ENCODE measurements at places on chromosomes 2 and 18.
A peak's percentile ranks its signal among the peaks of the same experiment; 100 is the strongest.

DNA sequence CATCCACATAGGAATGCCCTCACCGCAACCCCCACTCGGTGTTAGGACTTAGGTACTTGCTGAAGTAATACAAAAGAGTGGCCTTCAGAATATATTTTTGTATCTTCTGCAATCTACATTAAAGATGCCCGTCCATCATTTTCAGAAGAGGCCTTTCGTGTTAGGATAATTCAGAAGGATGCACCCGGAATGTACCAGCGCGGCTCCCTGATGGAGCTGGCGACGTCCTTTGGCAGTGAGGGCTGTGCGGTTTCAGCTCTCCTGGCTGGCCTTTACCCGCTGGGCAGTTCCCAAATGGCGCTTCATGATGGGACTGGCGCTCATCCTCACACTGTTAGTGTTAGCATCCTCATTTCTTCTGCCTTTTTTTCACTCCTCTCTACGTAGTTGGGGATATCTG lies 15.3 kb downstream of the TWIST2 start:
- no peak for DNase-seq

- no peak for DNase-seq
Measured at GRCh38 chr18:25646971-25647370, 295.0 kb upstream of the ZNF521 start.

- DNase-seq: no peak
Measured at GRCh38 chr18:63905361-63905760, 2.4 kb upstream of the SERPINB10 start.

DNA sequence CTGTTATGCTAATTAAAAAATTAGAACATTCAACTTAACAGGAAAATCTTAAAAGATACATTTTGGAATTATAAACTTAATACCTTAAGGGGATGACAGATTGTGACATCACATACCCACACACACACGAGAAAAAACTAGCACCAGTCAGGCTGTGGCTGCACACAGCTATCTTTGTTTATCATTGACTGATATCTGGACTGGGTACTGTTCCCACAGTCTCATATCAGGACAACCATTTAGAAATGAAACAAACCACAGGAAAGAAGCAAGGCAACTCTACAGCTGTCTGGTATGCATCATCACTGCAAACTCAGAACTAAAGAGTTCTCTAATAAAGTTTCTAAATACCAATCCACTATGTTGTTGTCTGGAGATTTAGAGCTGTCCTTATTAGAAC lies 210.9 kb upstream of the SMAD7 start:
- peak; percentile 4 for DNase-seq

GRCh38 chr2:126715576-126716406 lies 59.8 kb downstream of the GYPC start:
- no peak for DNase-seq

DNA sequence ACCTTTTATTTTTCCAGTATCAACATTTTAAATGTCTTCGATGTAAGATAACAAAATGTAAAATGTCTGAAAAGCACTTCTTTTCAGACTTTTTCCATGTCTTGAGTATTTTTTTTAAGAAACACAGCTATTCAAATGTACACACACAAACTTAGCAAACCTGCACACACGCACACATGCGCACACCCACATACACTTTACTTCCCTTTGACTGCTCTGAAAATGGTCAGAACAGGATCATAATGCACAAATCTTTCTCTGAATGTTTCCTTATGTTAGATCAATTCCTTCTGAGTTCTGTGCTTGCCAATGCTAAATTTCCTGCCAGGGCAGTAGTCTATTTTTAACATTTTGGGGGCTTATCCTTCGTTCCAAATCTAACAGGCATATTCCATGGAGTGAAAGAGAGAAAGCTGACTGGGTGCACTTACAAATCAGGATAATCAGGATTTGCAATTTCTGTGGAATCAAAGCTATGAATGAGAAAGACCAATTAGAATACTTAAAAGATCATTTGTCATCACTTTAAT lies 136.3 kb downstream of the ZEB2 start:
- no peak for DNase-seq

GRCh38 chr2:68045342-68045741 lies 17.5 kb downstream of the C1D start:
- peak; percentile 49 for DNase-seq

DNA sequence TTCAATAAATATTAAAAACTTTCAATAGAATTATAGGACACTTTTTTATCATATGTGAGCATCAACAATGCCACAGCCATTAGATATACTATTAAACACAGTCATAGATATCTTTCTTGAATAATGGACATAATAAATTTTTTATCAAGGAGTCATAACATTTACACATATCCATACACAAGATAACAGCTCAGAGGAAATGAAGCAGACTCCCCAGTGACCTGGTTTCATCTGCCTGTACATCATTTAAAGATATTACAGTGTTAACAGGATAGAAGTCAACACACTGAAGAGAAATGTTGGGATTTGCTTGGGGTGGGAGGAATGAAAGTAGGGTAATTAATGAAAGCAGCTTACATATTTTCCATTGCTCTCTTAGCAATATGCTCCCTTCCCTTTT lies 5.1 kb downstream of the SCG2 start:
- no peak for DNase-seq

GRCh38 chr2:203730076-203730729 lies 23.8 kb downstream of the CD28 start:
- DNase-seq: no peak

DNA sequence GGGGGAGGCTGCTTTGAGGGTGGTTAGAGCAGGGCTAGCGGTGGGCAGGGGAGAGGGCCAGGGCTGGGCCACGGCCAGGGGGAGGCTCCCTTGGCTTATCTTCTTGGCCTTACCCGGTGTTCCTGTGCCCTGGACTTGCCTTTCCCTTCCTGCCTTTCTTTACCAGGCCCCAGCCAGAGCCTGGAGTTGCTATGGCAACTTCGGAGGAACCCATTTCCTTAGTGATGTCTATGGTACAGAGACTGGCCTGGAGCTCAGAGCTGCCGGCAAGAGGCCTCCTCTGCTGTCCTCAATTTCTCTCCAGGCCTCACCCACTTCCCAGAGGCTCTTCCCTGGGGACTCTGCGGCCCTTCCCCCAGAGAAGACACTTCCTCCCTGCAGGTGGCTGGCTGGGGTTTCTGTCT lies 11.5 kb downstream of the SPEG start:
- peak; percentile 70 for DNase-seq

DNA sequence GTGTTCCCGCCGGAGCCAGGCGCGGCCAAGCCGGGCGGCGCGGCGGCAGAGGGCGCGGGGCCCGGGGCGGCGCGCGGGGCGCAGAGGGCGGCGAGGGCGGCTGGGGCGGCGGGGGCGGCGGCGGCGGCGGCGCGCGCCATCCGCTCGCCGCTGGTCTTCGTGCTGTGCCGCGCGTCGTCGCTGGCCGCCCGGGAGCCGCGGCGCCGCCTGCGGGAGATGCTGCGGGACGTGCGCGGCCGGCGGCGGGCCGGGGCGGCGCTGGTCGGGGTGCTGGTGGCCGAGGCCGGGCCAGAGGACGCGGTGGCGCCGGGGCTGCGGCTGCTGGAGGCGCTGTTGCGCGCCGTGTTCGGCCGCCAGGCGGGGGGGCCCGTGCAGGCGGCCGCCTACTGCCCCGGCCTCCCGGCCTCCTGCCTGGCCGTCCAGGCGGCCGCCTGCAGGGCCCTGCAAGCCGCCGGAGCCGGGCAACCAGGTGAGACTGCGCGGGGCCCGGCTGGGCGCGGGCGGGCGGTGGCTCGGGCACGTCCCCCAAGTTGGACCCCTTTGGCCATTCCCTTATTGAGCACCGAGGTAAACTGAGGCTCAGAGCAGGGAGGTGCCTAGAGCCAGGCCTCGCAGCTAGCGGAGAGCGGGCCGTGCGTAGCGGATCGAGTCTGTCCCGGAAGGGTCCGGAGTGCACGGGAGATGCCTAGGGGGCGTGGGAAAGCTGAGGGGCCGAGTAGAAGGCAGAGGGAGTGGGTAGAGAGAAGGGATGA lies 584 bp downstream of the C2orf72 start:
- peak; percentile 70 for DNase-seq

GRCh38 chr2:201472411-201472810 lies 20.9 kb downstream of the STRADB start:
- DNase-seq: no peak

DNA sequence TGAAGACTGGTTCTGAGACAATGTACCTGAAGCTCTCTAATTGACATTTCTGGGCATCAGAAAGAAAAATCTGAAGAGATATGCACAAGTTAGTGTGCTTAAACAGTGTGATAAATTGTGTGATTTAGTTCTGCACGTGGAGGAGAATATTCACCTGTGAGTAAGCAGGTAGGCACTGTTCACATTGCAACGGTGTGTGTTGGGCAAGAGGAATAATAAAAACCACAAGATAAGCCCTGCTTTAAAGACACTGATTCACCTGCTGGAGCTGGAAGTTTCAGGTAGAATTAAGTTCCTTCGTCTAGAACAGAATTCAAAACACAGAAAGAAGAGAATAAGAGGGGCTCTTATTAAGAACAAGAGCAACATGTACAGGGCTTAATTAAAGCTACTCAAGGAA lies 864.3 kb upstream of the SOX11 start:
- peak; percentile 10 for DNase-seq

- DNase-seq: no peak
Measured at GRCh38 chr18:10422731-10423130, 31.7 kb upstream of the APCDD1 start.

DNA sequence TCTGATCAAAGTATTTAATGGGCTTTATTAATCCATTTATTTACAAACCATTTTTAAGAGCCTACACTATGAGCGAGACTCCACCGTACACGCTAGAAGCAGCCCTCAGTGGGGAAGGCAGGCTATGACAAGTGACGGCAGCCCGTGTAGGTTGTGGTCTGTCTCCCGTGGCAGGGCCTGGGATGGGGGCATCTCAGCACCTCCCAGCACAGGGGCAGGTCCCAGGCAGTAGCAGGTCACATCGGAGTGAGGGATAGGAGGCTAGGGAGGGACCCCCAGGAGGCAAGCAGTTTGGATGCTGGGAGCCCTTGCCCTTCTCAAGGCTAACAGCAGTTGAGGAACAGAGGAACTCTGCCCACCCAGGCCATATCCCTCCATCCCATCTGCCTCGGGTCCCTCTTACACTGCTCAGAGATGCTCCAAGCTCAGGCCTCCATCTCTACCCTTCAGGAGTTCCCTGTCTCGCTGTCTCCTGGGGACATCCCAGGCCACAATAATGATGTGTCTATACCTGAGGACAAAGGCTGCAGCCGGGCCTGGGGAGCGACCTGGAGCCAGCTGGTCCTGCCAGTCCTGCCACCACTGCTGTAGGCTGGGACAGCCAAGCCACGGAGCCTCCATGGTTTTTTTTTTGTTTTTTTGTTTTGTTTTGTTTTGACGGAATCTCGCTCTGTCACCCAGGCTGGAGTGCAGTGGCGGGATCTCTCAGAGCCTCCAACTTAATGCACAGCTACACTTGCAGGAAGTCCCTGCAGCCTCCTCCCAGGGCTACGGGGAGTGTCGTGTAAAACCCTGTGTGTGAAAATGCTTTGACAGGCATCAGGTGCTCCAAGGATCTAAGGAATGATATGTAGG lies 92.0 kb downstream of the NDUFA10 start:
- no peak for DNase-seq

DNA sequence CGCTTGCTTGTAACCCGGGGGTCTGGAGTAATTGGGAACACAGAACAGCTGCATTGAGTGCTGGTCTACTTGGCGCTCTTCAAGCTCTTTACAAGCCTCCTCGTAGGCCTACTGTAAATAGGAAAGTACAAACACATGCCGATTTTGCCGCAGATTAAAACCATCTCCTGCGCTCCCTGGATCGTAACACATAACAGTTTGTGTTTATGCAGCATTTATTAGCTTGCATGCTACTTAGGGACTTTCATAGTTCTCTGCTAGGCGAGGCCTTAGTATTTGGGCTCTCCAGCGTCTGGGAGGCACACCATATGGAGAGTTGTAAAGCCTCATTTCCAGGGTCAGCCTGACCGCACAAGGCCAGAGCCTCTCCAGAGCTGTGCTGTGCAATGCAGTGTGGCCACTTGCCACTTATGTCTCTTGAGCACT lies 84.0 kb upstream of the HAAO start:
- DNase-seq: peak; percentile 58

DNA sequence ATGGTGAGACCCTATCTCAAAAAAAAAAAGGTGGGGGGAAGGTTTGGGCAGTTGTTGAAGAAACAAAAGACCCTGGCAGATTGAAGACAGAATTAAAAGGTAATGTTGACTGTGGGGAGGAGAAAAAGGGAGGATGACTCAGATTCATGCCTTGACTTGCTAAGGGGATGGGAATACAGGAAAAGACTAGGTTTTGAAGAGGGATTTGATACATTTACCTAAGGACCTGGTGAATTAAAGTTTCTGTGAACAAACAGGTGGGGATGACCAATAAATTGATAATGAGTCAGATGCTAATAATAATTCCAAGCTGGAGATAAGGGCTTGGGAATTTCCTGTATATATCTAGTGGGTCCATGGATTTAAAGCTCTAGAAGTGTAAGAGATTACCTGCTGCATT lies 27.6 kb downstream of the TTR start:
- DNase-seq: no peak

GRCh38 chr18:39705362-39705761 lies 2139.8 kb upstream of the CELF4 start:
- DNase-seq: no peak

DNA sequence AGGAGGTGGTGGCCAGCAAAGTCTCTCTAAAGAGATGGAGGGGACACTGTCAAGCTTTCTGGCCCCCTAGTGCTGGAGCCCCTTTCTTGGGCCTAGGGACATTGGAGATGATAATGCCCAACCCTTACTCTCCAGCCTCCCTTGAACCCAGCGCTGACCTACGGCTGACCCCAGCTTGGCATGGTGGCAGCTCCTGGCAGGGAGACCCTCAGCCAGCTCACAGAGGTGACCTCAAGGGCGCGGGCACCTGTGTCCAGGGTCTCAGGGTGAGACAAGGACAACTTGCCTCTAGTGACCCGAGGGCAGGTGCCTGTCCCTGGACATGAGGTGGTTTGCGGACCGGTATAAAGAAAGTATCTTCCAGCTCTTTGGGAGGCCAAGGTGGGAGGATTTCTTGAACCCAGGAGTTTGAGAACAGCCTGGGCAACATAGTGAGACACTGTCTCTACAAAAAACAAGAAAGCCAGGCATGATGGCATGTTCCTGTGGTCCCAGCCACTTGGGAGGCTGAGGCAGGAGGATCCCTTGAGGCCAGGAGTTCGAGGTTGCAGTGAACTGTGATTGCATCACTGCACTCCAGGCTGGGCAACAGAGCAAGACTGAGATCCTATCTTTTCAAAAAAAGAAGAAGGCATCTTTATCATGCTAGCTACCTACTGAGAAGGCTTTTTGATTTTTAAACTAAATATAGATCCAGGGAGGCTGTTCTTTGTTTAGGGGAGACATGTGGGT lies 3.3 kb upstream of the PER2 start:
- DNase-seq: no peak

DNA sequence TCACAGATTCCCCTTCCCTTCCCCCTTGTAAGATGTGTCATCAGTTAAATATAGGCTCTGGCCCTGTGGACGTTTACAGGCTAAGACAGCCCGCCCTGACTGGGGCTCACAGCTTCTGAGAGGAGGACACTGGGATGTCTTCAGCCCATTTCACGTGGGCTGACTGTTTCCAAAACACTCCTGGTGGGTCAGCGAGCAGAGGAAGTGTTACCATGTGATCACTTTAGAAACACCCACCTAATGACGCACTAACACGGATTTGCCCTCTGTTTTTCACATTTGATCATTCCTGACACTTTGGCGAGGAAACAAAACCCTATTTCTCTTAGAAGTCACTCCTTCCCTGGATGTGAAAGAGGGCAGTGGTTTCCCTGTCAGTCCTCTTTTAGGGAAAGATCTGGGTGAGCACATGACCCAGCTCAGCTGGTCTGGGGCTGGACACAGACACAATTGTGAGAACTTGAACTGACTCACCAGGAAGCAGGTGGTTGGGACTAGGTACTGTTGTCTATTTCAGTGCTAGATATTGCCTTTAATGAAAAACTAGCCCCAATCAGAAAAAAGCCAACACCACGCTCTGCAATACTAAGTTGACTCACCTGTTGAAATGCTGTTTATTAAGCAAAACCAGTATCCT lies 38.8 kb downstream of the BMP10 start:
- DNase-seq: peak; percentile 23
